ENCODE measurements at places on chromosomes 13 and 19.

GRCh38 chr13:40207001-40207478, 459.4 kb downstream of the FOXO1 start:
- no peak for DNase-seq

GRCh38 chr19:31334849-31335624, 14.2 kb downstream of the TSHZ3 start:
- no peak for DNase-seq

- no peak for DNase-seq
These were observed 58.5 kb upstream of the SLITRK1 start for GRCh38 chr13:83940742-83941141.

DNA sequence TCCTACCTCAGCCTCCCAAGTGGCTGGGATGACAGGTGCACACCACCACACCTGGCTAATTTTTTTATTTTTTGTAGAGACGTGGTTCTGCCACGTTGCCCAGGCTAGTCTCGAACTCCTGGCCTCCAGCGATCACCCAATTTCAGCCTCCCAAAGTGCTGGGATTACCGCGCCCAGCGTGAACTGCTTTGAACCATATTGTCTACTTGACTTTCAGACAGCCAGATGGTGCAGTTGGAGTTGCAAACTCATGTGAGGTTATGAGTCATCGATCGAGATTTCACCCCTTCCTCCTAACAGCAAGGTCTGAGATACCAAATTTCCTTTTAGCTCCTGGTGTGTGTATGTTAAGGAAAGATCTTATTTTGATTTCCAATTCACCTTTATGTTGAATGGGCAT, 2.7 kb downstream of the SLC27A1 start:
- DNase-seq = no peak

GRCh38 chr13:33910255-33910654, 92.3 kb downstream of the RFC3 start:
- DNase-seq = no peak

- DNase-seq = no peak
These were observed 277.1 kb downstream of the KLF5 start for GRCh38 chr13:73335944-73336343.

- no peak for DNase-seq
These were observed 492.4 kb downstream of the SUCLA2 start for GRCh38 chr13:47508527-47509228.

- DNase-seq = no peak
These were observed 22.3 kb upstream of the TNFSF11 start for GRCh38 chr13:42551611-42552010.

- no peak for DNase-seq
These were observed 8.2 kb downstream of the ZDHHC20 start for GRCh38 chr13:21450936-21451335.
